ENCODE measurements at places on chromosomes 7 and 10. TPM values are rescaled to one million over a fixed set of nuclear protein-coding genes. Genes with fewer than 3 reads are reported as not detected.
A peak's percentile ranks its signal among the peaks of the same experiment; 100 is the strongest.

The STEAP4 gene
- total RNA-seq: not detected

The TNS3 gene
- 1.5 TPM for total RNA-seq

The OPALIN gene
- not detected for total RNA-seq

GRCh38 chr7:47715631-47716068 lies 133.7 kb upstream of the TNS3 start:
- DNase-seq: no peak
- no peak overlapping the region for H3K4me3 ChIP-seq
- no peaks in the 10 kb centered on the region for H3K4me1 ChIP-seq

DNA sequence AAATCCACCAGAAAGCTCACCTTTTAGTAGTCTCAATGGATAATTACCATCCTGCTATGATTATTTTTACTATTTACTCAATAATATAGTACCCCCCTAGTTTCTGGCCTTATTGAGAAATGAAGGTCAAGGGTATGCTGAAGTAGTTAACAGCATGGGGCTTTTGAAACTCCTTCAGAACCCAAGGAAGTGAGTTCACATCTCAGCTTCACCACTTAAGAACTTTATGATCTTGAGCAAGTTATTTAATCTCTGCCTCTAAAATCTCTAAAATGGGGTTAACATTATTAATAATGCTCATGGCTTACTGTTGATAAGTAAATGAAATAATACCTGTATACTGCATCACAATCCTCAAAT lies 5.8 kb downstream of the MTPN start:
- H3K36me3 ChIP-seq: no peaks in the 10 kb centered on the region
- peaks cover 66% of the 10 kb centered on the region for H3K4me1 ChIP-seq
- no peak for DNase-seq
- no peak overlapping the region for H3K27ac ChIP-seq

DNA sequence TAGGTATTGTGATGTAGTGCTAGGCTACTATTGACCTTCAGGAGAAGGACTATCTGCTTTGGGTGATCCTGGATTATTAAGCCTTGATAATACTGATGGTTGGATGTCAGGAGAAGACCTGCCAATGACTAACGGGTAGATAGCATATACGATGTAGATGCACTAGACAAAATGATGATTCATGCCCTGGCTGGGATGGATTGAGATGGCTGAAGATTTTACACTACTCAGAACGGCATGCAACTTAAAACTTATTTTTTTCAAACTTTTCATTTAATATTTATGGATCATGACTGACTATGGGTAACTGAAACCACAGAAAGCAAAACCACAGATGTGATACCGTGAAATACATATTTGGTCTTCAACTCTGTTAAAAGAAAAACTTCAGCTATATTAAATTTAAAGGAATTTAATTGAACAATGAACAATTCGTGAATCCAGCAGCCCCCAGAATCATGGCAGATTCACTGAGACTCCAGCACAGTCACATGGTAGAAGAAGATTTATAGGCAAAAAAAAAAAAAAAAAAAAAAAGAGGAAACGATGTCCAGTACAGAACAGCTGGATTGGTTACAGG lies 124.6 kb upstream of the CDK13 start:
- no peak overlapping the region for H3K27ac ChIP-seq
- DNase-seq: no peak
- H3K36me3 ChIP-seq: no peaks in the 10 kb centered on the region
- H3K4me3 ChIP-seq: no peak overlapping the region

DNA sequence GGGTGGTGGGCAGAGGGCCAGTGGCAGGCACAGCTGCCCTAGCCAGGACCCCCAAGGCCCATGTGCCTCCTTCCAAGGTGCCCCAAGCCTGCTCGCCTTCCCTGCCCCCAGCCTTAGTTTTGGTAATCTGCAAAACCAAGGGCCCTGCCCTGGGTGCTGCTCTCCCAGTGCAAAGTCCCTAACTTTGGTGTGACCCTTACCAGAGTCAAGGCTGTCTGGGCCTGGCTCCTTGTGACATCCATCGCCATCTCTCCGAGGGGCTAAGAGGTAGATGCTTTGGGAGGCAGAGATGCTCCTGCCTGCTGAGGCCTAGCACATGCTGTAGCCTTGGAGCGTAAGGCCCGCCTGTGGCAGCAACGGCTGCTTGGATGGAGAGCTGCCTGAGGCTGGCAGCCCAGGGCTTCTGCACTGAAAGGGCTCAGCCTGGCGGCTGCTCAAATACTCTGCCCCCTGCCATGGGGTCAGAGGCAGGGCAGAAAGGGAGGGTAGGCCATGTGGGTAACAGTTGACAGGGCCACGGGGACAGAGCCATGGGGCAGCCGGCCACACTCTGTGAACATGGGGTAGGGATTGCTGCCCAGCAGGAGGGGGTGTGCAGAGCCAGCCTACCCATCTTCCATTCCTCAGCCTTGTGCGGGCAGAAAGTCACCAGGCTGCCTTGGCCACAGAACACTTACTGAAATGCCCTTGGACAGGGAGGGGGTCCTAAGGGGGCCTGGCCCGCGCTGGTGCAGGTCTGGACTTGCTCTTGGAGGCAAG lies 17.9 kb upstream of the MYL7 start:
- no peak for DNase-seq
- H3K27ac ChIP-seq: no peak overlapping the region
- no peaks in the 10 kb centered on the region for H3K36me3 ChIP-seq
- no peaks in the 10 kb centered on the region for H3K4me1 ChIP-seq
- H3K4me3 ChIP-seq: no peak overlapping the region

- H3K4me1 ChIP-seq: peaks cover 60% of the 10 kb centered on the region
- H3K4me3 ChIP-seq: no peak overlapping the region
- no peak for DNase-seq
These were observed 73.8 kb downstream of the OSBPL3 start for GRCh38 chr7:24905996-24906770.

DNA sequence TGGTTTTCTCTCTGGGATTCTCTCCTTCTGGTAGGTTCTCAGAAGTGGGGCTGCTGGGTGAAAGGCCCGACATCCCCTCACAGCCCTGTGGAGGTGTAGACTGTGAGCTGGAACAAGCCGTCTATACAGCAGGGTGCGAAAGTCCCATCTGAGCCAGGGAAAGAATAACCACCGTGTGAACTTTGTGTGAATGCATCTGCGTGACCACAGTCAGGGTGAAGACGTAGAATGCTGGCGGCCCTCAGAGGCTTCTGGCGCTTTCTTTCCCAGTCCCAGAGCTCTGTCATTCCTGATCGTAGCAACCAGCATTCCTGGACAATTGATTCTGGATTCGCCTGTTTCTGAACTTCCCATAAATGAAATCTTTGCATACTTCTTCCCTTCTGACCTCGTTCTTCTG lies 30.0 kb downstream of the ELFN1 start:
- peak; percentile 4 for DNase-seq
- no peaks in the 10 kb centered on the region for H3K36me3 ChIP-seq
- H3K27ac ChIP-seq: no peak overlapping the region
- no peaks in the 10 kb centered on the region for H3K4me1 ChIP-seq
- H3K4me3 ChIP-seq: no peak overlapping the region

- no peak overlapping the region for H3K4me3 ChIP-seq
- no peak overlapping the region for H3K27ac ChIP-seq
- H3K4me1 ChIP-seq: no peaks in the 10 kb centered on the region
These were observed 139.1 kb downstream of the ATE1 start for GRCh38 chr10:121788717-121789116.

All from CD8-positive, alpha-beta memory T cell (primary cell).